Amniotic stem cell (primary cell): ENCODE measurements at places on chromosomes 5 and 9.

GRCh38 chr9:114930056-114930812, at the start of gene TNFSF8:
Gene TNFSF8, minus strand, starts transcription at chr9:114930591. Its CDS starts 288 bp downstream, at chr9:114930303.
- no peak for DNase-seq

DNA sequence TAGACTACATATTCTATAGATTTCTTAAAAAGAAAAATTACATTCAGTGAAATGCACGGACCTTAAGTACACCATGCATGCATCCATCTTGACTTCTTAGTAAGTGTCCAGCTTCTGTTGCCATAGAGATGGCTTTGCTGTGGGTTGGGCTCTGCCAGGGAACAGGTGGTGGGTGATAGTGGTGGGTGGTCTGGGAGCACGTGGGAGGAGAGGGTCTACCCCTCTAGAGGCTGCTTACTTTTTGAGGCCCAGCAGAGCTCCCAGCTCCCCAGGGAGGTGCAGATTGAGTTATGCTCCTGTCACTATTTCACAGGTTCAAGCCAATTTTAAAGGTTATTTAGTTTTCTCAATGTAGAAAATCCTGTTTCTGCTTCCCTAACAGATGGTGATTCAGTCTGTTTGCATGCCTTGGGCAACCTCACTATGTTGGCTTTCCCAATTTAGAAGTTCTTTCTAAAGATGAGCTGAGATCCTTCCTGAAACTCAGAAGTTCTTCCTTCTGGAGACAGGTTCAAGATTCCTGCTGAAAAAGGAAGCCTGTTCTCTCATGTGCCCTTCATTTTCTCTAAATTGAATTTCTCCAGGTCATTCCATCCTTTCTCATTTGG, 107.4 kb upstream of the LHFPL2 start:
- DNase-seq = no peak

DNA sequence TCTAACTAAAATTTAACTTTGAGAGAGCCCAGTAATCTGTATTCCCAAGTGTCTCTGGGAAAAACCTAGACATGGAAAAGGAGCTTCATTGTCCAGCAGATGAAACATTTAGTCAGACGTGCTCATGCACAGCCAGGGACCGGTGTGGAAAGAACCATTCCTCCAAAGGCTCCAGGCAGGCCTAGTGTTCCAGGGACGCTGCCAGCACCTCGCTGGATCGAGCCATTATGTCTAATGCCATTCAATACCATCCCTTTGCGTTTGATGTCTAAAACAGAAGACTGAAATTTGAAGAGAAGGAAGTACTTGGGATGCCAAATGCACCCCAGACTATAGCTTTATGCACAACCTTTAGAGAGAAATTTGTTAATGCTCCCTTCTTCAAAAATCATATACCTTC, 1.4 kb upstream of the CHSY3 start:
- no peak for DNase-seq

DNA sequence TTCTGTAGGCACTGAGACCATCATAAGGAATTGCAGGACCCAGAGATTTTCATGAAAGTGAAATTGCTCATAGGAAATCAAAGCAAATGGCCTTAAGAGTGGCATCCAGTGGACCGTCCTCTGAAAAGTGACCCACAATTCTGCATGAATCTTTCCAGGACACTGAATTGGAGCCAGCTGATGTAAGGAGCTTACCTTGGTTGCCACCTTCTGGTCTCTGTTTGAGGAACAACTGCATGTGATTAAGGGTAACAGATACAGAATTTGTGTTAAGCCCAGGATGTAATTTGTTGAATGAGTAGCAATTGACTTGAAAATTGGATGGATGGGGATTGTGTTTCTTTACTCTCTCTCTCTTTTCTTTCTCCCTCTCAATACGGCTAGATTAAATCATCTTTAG, 49.9 kb upstream of the GAS1 start:
- no peak for DNase-seq

DNA sequence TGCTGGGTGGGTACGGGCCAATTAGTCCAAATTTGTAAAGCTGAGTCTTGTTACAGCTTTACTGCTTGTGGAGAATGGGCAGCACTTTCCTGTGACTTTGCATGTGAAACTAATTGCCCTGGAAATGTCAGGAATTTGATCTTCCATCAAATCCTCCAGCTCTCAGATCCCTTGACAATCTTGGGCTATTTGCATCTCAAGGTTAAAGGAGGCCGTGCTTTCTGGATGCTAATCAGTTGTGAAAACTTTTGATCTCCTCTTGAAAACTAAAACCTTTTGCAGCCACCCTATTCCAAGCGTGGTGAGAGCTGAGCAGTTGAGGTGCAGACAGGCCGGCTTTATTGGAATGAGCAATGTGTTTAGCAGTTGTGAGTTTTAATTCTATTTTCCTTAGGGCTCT, 68.0 kb upstream of the CLINT1 start:
- no peak for DNase-seq
